ENCODE measurements at places on chromosomes 2 and 18. TPM values are rescaled to one million over a fixed set of nuclear protein-coding genes. Genes with fewer than 3 reads are reported as not detected.

The CXCR1 gene
- not detected for total RNA-seq

The SYT4 gene
- total RNA-seq = not detected

The SCTR gene
- total RNA-seq = not detected

The RALB gene
- total RNA-seq = 53.6 TPM

The PELI1 gene
- total RNA-seq = 4.4 TPM

The DOCK10 gene
- 53.2 TPM for total RNA-seq

The ZNF892 gene
- total RNA-seq = 4.4 TPM

The TMEFF2 gene
- 3.7 TPM for total RNA-seq

The MRO gene
- 0.39 TPM for total RNA-seq

The CYP1B1 gene
- 145 TPM for total RNA-seq

The RBKS gene
- 2.0 TPM for total RNA-seq

The POTEJ gene
- not detected for total RNA-seq

The PAIP2B gene
- 0.37 TPM for total RNA-seq

The ZNF385B gene
- total RNA-seq = under 0.01 TPM

The CNOT11 gene
- total RNA-seq = 36.7 TPM

The TLX2 gene
- total RNA-seq = under 0.01 TPM

The SULT1C2 gene
- under 0.01 TPM for total RNA-seq

The IL36B gene
- total RNA-seq = not detected

The ACMSD gene
- not detected for total RNA-seq

The FOXD4L1 gene
- not detected for total RNA-seq

The G6PC2 gene
- not detected for total RNA-seq

All from subcutaneous preadipocyte (primary cell).